Natural killer cell (primary cell): ENCODE measurements at places on chromosomes 13 and 19. TPM values are rescaled to one million over a fixed set of nuclear protein-coding genes. Genes with fewer than 3 reads are reported as not detected.

Gene ZNF90
- total RNA-seq, result 1.8 TPM

Gene KLF12
- 108 TPM for total RNA-seq

DNA sequence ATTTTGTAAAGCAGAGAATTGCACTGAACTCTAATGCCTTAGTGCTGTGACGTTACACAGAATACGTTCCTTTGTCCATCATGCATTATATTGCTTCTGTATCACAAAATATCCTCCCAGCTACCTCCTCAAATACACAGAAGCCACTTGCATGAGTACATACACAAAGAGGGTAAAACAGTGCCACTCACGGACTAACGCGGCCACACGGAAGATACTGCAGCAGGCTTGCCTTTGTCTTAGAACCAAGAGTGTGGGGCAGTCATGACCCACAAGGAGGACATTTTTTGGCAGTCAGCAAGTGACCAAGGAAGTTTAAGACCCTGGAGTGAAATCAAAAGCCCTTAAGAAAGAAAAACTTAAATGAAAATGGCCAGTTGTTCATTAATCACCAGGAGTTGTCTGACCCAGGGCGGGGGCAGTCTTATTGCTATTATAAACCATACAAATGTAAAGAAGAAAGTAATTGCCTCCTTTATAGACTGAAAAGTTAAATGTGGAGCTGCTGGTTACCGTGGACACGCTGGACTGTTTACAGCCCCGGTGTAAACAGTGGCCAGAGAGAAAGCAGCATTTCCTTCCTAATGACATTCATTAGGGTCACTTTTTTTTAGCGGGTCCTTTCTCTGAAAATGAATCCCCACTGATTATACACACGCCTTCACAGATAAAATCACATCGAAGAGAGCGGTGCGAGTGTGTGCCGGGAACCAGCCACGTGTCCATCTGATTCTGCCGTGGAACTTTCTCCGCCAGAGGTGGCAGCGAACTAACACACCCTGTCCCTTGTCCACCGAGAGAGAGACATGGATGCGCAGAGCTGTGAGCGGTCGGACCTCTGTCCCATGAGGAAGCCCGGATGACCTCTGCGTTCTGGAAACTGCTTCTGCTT lies 66.8 kb downstream of the SOX1 start:
- no peaks in the 10 kb centered on the region for H3K36me3 ChIP-seq
- H3K4me3 ChIP-seq, result no peak overlapping the region
- peak; percentile 7 for DNase-seq
- no peak overlapping the region for H3K27ac ChIP-seq
- H3K27me3 ChIP-seq, result no peaks in the 10 kb centered on the region

DNA sequence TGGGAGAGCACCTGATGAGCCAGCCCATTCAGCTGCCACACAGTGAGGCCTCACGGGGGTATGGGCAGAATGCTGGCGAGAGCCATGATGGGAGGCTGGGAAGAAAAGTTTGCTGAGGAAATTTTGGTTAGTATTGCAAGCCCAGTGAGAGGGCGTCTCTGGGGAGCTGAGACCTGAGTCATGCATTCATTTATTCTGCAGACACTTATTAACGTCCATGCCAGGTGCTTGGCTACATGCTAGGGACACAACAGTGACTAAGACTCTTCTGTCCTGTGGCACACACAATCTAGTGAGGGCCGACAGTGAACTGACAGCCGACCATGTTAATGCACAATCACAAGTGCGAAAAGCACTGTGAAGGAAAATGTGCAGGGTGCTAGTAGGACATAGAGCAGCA lies 27.2 kb downstream of the WDR62 start:
- DNase-seq, result no peak
- H3K27me3 ChIP-seq, result no peaks in the 10 kb centered on the region
- no peak overlapping the region for H3K27ac ChIP-seq
- no peak overlapping the region for H3K4me3 ChIP-seq
- no peaks in the 10 kb centered on the region for H3K4me1 ChIP-seq

DNA sequence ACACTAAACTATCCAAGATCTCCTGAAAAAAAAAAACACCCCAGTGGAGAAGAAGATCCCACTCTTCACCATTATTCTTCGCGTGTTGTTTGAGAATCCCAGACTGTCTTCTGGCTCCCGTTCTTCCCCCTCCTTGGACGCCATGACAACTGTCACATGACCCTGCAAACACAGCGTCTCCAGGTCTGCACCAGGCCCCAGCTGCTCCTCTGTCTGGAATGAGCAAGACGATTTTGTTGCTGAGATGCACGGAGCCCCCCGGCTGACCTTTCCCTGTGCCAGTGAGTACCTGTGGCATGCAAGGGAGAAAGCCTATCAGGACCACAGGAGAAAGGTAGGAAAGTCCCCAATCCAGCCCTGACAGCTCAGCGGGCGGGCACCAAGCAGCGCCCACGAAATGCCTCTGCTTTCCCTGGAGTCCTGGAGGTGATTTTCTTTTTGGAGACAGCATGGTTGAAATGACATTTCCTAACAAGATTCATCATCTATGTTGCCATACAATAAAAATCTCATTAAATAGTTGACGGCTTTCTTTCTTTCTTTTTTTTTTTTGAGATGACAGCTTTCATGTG lies at the start of gene CFAP97D2:
CFAP97D2 (plus strand) TSS at position 171 of the 572 bp plus-strand sequence; CDS start at position 245, 74 bp downstream.
- H3K27me3 ChIP-seq, result no peaks in the 10 kb centered on the region
- DNase-seq, result no peak
- peaks cover 41% of the 10 kb centered on the region for H3K4me1 ChIP-seq
- no peaks in the 10 kb centered on the region for H3K36me3 ChIP-seq
- no peak within 1 kb of the TSS for H3K4me3 ChIP-seq
- no peak within 1 kb of the TSS for H3K27ac ChIP-seq

GRCh38 chr19:21092109-21092508 lies 10.1 kb downstream of the ZNF714 start:
- H3K27me3 ChIP-seq, result no peaks in the 10 kb centered on the region
- DNase-seq, result no peak
- no peaks in the 10 kb centered on the region for H3K4me1 ChIP-seq

DNA sequence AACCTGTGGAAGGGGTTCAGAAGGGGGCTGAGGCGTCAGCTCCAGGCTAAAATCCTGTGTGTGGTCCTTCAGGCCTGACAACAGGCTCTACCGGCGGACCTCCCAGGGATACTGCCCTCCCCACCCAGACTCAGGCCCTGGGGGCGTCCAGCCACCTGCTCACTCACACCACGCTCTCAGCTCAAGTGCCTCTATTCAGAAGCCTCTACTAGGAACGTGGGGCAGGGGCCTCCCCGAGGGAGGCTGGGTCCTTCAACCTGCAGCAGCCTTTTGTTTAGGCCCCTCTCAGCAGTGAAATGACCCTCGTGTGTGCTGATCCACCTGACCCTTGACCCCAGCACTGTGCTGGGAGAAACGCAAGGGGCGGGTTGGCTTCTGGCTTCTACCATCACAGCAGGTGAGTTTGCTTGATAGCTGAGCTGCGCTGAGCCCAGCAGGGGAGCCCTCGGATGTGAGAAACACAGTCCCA lies 10.6 kb downstream of the PLPP2 start:
- no peak overlapping the region for H3K27ac ChIP-seq
- no peaks in the 10 kb centered on the region for H3K4me1 ChIP-seq
- H3K36me3 ChIP-seq, result no peaks in the 10 kb centered on the region
- no peak for DNase-seq

DNA sequence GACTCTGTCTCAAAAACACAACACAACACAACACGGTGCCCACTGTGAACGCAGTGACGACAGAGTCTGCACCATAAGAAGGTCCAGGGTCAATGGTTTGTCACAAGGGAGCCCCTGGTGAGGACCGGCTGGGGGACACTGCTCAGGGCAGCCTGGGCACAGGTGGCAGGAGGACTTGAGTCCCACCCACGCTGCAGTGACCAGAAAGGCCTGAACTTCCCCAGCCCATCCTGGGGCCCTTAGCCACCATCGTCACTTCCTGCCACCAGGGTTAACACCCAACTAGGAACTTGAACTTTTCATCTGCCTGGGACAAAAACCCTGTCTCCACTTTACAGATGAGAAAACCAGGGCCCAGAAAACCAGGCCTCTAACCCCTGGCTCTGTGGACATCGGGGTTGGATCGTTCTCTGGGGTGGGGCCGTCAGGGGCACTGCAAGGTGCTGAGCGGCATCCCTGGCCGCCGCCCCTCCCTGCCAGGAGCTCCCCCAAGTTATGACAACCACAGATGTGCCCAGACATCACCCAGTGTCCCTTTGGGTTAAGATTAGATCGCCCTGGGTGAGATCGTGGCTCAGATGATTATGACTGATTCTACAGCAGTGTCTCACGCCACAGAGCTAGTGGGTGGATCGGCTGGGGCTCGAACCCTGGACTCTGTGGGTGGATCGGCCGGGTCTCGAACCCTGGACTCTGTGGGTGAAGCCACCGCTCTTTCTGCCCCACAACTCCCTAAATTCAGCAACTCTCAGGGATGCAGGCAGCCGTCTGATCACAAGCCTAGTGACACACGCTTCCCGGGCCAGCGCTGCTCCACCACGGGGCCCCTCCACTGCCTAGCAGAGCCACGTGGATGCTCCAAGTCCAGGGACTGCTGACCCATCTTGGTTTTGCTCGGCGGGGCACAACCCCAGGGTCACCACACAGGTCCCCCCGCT lies 14.0 kb downstream of the MOB3A start:
- H3K27ac ChIP-seq, result peak overlapping the region; percentile 98
- peak overlapping the region; percentile 91 for H3K4me3 ChIP-seq
- no peaks in the 10 kb centered on the region for H3K27me3 ChIP-seq

DNA sequence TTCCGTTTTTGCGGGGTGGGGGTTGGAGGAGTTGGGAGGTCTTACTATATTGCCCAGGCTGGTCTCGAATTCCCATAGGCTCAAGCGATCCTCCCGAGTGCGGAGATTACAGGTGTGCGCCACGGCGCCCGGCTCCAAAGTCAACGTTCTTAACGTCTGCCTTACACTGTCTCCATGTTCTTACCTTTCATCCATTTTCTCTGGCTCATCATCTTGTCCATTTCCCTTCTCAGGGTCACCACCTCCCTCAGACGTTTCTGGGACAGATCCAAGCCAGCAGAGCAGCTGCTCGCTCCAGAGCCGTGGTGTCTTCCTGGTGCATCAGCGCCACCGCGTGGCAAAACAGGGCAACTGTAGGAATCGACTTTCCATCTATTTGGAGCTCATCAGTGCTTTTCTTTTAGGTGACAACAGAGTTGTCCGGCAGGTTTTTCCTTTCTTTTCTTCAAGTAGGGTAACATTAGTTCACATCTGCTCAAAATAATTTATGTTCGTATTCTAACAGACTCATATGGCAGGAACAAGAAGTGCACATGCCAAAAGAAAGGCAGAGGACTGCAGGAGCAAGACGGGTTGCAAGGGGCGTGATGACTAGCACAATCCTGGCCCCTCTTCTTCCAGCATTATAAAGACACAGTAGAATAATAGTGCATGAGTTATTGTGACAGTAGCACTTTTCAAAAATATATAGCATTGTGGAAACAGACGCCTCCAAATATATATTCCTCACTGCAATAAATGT lies 103.1 kb upstream of the ABCC4 start:
- H3K4me1 ChIP-seq, result peaks cover 8% of the 10 kb centered on the region
- peak; percentile 68 for DNase-seq
- no peak overlapping the region for H3K27ac ChIP-seq
- H3K4me3 ChIP-seq, result peak overlapping the region; percentile 16
- no peaks in the 10 kb centered on the region for H3K36me3 ChIP-seq
- H3K27me3 ChIP-seq, result no peaks in the 10 kb centered on the region

Gene HCN2
- 1.1 TPM for total RNA-seq

Gene EFNB2
- total RNA-seq, result 0.33 TPM

Gene GPR183
- total RNA-seq, result 20.0 TPM

DNA sequence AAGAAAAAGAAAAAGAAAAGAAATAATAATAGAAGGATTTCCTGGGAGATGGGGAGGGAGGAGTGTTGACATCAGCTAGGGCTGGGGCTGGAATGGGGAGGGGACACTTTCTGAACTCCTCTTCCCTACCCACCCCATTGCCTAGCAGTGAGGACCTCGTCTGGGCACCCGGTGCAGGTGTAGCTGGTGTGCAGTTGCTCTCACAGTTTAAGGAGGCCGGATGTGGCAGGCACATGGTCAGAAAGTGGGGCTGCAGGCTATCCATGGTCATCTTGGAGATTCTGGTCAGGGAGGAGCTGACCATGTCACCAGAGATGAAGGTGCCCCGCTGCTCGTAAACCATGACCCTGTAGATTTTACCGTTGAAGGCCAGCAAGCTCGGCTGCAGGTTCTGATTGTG lies 8.5 kb upstream of the TUBB4A start:
- no peak overlapping the region for H3K4me3 ChIP-seq
- H3K36me3 ChIP-seq, result no peaks in the 10 kb centered on the region
- no peaks in the 10 kb centered on the region for H3K27me3 ChIP-seq
- H3K27ac ChIP-seq, result no peak overlapping the region
- H3K4me1 ChIP-seq, result no peaks in the 10 kb centered on the region
- no peak for DNase-seq

Gene SPACA6
- 2.2 TPM for total RNA-seq

- no peak for DNase-seq
- no peak overlapping the region for H3K27ac ChIP-seq
- H3K36me3 ChIP-seq, result peaks cover 6% of the 10 kb centered on the region
- H3K4me3 ChIP-seq, result no peak overlapping the region
Measured at GRCh38 chr19:6234527-6234926, 45.2 kb downstream of the MLLT1 start.

DNA sequence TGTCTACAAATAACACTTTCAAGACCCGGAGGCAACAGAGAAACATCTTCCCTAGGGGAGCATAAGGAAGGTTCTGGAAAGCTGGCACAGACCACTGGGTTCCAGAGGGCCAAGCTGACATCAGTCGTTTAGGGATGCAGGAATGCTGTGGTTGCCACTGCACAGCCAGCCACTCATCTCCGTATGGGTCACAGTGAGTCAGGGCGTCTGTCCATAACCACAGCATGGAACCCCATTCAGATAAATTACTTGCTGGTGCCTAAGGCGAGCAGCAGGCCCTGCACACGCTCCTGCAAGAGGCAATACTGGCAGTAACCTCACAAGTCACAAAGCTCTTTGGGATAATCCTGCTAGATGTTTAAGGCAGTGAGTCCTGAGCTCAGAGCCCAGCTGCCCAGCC lies 140.9 kb upstream of the UBL3 start:
- H3K4me1 ChIP-seq, result no peaks in the 10 kb centered on the region
- DNase-seq, result no peak
- peaks cover 3% of the 10 kb centered on the region for H3K27me3 ChIP-seq
- H3K4me3 ChIP-seq, result no peak overlapping the region
- H3K27ac ChIP-seq, result no peak overlapping the region
- no peaks in the 10 kb centered on the region for H3K36me3 ChIP-seq

DNA sequence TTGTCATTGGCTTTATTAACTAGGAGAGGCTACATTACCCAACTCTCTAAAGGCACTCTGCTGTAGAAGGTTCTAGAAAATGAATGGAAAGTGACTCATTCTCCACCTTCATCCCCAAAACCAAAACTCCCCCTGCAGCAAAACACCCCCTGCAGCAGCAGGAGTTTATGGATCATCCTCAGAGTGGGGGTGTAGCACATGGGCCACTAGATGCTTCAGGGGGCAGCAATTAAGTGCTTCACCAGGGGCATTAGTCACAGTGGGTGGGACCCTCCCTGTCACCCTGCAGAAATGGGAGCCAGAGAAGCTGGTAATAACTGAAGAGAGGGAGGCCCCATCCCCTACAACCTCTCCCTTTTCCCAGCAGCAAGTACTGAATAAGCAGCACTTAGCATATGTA lies 64.5 kb upstream of the MED4 start:
- H3K27me3 ChIP-seq, result no peaks in the 10 kb centered on the region
- no peak overlapping the region for H3K4me3 ChIP-seq
- H3K36me3 ChIP-seq, result no peaks in the 10 kb centered on the region
- H3K27ac ChIP-seq, result no peak overlapping the region

- no peaks in the 10 kb centered on the region for H3K4me1 ChIP-seq
- H3K4me3 ChIP-seq, result no peak overlapping the region
- DNase-seq, result no peak
- no peaks in the 10 kb centered on the region for H3K27me3 ChIP-seq
Measured at GRCh38 chr13:93729383-93729782, 502.8 kb downstream of the GPC6 start.

GRCh38 chr19:45691516-45692186 lies at the start of gene SNRPD2:
Gene SNRPD2 (minus strand): TSS chr19:45691953. CDS start chr19:45691888, 65 bp downstream.
- no peaks in the 10 kb centered on the region for H3K27me3 ChIP-seq
- peak within 1 kb of the TSS; percentile 60 for H3K4me3 ChIP-seq
- peaks cover 22% of the 10 kb centered on the region for H3K4me1 ChIP-seq
- peak within 1 kb of the TSS; percentile 95 for H3K27ac ChIP-seq
- peak; percentile 93 for DNase-seq

Gene ZNF177
- total RNA-seq, result 1.2 TPM
